ENCODE measurements at places on chromosomes 11 and 22.

GRCh38 chr22:39833610-39834009, 60.0 kb downstream of the ENTHD1 start:
- H3K36me3 ChIP-seq, result no peaks in the 10 kb centered on the region
- DNase-seq, result no peak
- no peaks in the 10 kb centered on the region for H3K4me1 ChIP-seq
- H3K27me3 ChIP-seq, result no peaks in the 10 kb centered on the region
- no peak overlapping the region for H3K27ac ChIP-seq

DNA sequence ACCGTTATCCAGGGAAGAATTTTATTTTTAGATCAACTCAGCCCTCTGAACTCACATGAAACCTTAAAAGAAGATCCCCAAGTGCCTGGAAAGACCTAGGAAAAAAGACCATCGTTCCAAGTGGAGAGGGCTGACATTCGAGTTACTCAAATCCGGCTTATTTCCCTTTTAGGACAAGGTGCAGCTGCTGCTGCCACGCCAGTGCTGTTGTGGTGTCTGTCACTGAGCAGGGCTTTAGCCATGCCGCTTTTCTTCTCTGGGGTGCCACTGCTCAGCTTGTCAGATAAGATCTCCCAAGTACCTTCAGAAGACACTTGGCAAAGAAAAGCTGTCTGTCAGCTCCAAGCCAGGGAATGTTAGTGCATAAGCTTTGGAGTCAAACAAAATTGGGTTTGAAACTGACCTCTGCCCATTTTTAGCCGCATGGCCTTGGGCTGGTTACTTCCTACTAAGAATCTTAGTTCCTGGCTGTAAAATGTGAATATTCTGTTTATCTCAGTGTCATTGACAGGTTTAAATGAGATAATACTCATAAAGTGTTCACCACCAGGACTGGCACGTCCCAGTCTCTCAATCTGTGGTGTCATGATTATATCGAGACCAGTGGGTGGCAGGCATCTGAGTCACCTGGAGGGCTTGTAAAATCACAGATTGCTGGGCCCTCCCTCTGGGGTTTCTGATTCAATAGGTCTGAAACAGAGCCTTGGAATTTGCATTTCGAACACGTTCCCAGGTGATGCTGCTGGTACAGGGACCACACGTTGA, 117.5 kb downstream of the PKNOX2 start:
- no peak overlapping the region for H3K27ac ChIP-seq
- peaks cover 5% of the 10 kb centered on the region for H3K27me3 ChIP-seq
- peaks cover 7% of the 10 kb centered on the region for H3K4me1 ChIP-seq
- DNase-seq, result no peak
- no peaks in the 10 kb centered on the region for H3K36me3 ChIP-seq

DNA sequence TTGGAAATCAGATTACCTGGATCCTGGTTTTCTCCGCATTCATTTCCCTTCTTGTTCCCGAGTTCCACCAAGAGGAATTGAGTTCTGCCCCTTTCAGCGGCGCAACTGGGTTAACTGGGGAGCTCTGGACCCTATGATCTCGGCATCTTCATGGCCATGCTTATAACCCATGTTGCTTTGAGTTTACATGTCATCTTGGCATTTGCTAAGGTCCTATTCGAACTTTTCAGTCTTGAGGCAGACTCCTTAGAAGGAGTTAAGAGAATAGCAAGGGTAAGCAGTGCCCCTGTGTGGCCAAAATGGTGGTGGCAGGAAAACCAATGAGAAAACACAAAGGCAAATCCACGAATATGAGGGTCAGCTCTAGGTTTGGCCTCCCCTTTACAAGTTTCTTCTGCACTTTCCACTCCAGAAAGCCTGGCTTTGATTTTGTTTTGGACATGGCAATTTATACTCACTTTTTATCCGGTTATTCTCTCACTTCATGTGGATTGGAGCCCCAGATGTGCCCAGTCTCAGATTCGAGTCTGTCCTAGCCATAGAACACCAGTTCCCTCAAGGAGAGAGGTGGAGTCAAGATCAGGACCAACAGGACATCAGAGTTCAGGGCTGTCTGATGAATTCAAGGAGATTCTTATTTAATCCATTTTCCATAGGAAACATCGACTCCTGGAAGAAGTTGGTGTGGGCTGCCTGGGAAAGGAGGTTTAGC, 55.3 kb upstream of the FBXO3 start:
- peak overlapping the region; percentile 49 for H3K4me3 ChIP-seq
- no peaks in the 10 kb centered on the region for H3K36me3 ChIP-seq
- DNase-seq, result peak; percentile 78
- H3K4me1 ChIP-seq, result no peaks in the 10 kb centered on the region

DNA sequence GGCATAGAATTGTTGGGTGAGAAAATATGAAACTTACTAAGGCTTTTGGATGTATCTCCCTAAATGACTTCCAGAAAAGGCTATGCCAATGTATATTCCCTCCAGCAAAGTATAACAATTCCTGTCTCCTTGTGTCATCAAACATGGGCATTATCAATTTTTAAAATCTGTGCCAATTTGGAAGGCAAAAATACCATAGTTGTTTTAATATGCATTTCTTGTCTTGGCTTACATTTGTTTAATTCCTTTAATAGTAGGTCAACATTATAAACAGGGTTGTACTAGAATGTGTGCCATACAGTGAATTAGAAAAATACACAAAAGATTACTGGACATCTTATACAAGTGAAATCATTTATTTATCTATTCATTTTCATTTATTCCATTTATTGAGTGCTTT, 41.6 kb downstream of the DCUN1D5 start:
- H3K36me3 ChIP-seq, result peaks cover 24% of the 10 kb centered on the region
- no peaks in the 10 kb centered on the region for H3K4me1 ChIP-seq
- H3K27me3 ChIP-seq, result no peaks in the 10 kb centered on the region
- no peak overlapping the region for H3K4me3 ChIP-seq
- H3K27ac ChIP-seq, result no peak overlapping the region
- no peak for DNase-seq

DNA sequence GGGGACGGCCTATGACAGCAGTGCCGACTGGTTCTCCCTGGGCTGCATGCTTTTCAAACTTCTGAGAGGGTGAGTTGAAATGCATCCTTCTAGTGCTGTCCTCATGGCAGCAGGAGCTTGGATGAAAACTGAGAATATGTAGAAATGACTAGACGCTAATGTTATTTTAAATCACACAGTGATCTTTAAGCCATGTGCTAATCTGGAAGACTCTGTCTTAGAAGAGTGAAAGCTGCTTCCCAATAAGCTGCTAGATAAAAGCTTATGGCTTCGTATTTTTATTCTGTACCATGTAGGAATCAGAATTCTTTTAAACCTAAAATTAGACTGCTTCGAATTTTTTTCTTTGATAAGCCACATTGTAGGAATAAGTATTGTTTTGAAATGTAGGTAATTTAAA, 46.8 kb upstream of the MYO18B start:
- peaks cover 11% of the 10 kb centered on the region for H3K36me3 ChIP-seq
- no peak for DNase-seq
- peak overlapping the region; percentile 98 for H3K27ac ChIP-seq
- H3K4me1 ChIP-seq, result no peaks in the 10 kb centered on the region
- no peaks in the 10 kb centered on the region for H3K27me3 ChIP-seq

- H3K4me3 ChIP-seq, result no peak overlapping the region
- DNase-seq, result no peak
- peaks cover 8% of the 10 kb centered on the region for H3K27me3 ChIP-seq
- H3K4me1 ChIP-seq, result no peaks in the 10 kb centered on the region
Measured at GRCh38 chr22:48396091-48396784, 1431.4 kb downstream of the BRD1 start.

DNA sequence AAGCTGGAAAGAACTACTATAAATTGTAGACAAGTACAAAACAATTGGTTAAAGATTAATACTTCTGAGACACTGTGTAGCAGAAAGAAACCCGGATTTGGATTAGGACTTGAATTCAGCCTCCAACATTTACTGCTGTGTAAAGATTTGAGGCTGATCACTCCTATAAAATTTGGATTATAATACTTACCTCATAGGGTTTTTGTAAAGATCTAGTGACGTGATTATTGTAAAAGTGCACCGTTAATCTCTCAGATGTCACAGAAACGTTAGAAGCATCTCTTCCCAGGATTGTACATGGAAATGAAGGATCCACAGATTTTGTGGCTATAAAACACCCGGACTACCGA, 323 bp upstream of the HIKESHI start:
- H3K27me3 ChIP-seq, result no peaks in the 10 kb centered on the region
- H3K36me3 ChIP-seq, result peaks cover 7% of the 10 kb centered on the region
- no peak overlapping the region for H3K27ac ChIP-seq
- no peak for DNase-seq

GRCh38 chr11:2819316-2819715, 66.3 kb downstream of the CDKN1C start:
- no peaks in the 10 kb centered on the region for H3K4me1 ChIP-seq
- H3K36me3 ChIP-seq, result no peaks in the 10 kb centered on the region
- H3K27ac ChIP-seq, result no peak overlapping the region
- no peak overlapping the region for H3K4me3 ChIP-seq

DNA sequence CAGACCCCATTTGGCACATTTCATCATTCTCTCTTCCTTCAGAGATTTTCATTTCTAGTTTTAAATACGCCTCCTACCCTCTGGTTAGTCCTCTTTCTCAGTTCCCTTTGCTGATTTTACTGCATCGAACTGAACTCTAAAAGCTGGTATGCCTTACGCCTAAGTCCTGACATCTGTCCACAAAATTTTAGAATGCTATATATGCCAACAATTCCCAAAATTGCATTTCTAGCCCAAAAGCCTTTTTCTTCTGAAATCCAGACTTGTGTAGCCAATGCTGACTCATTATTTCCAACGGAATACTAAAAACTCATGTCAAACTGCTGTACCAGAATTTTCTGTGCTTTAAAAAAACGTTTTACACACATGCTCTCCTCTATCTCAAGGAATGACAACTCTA, 1124.4 kb upstream of the TENM4 start:
- H3K27ac ChIP-seq, result no peak overlapping the region
- H3K36me3 ChIP-seq, result no peaks in the 10 kb centered on the region
- H3K27me3 ChIP-seq, result no peaks in the 10 kb centered on the region
- H3K4me3 ChIP-seq, result no peak overlapping the region

GRCh38 chr11:36453678-36454077, 56.4 kb downstream of the TRAF6 start:
- no peak overlapping the region for H3K4me3 ChIP-seq
- no peak overlapping the region for H3K27ac ChIP-seq
- H3K4me1 ChIP-seq, result peaks cover 39% of the 10 kb centered on the region
- H3K27me3 ChIP-seq, result no peaks in the 10 kb centered on the region

DNA sequence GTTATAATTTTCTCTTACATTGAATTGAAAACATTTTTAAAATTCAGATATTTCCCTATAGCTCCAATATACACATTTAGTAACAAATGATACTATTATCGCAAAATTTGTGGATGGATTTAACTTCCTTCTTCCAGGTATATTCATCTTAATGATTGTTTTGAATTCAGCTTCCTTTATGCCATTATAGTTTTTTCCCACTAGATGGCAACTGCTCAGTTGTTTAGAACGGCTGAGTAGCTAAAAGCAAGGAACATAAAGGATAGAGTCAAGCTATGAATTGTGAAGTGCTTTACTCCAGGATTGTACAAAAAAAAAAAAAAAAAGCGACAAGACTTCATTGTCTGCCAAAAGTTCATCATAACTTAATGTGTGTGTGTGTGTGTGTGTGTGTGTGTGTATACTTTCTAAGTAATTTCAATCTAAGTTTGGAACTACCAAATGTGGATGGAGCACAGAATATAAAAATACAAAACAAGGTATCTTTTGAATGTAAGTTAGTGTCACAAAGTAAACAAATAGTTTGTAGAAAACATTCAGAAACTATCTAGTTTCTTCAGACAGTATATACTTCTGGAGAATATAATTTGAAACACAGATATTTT, 846.4 kb downstream of the DLG2 start:
- H3K4me3 ChIP-seq, result no peak overlapping the region
- DNase-seq, result no peak
- H3K4me1 ChIP-seq, result no peaks in the 10 kb centered on the region
- no peaks in the 10 kb centered on the region for H3K27me3 ChIP-seq

GRCh38 chr11:131815590-131815989, 445.2 kb downstream of the NTM start:
- no peak overlapping the region for H3K27ac ChIP-seq
- peaks cover 1% of the 10 kb centered on the region for H3K27me3 ChIP-seq
- DNase-seq, result no peak
- no peak overlapping the region for H3K4me3 ChIP-seq

GRCh38 chr22:19775496-19776325, 15.1 kb downstream of the TBX1 start:
- no peaks in the 10 kb centered on the region for H3K4me1 ChIP-seq
- peaks cover 3% of the 10 kb centered on the region for H3K27me3 ChIP-seq
- no peaks in the 10 kb centered on the region for H3K36me3 ChIP-seq
- H3K4me3 ChIP-seq, result no peak overlapping the region

DNA sequence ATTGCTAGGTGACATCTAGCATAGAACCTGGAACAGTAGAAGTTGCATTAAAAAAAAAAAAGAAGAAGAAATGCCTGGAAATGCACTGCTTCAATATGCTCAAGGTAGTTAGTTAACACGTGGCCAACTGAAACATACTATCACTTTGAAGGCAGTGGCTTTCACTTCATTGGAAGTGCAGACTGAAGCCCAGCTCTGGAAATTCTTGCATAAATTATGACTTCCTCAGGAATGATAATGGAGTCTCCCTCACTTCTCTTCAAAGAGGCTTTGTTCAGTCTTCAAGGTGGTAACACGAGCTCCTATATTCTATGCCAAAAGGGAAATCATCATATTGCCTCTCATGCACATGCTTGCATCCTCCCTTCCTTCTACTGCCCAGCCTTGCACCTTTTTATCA, 715.9 kb upstream of the API5 start:
- H3K27ac ChIP-seq, result no peak overlapping the region
- DNase-seq, result no peak
- H3K27me3 ChIP-seq, result no peaks in the 10 kb centered on the region
- peaks cover 3% of the 10 kb centered on the region for H3K4me1 ChIP-seq
- H3K4me3 ChIP-seq, result no peak overlapping the region

DNA sequence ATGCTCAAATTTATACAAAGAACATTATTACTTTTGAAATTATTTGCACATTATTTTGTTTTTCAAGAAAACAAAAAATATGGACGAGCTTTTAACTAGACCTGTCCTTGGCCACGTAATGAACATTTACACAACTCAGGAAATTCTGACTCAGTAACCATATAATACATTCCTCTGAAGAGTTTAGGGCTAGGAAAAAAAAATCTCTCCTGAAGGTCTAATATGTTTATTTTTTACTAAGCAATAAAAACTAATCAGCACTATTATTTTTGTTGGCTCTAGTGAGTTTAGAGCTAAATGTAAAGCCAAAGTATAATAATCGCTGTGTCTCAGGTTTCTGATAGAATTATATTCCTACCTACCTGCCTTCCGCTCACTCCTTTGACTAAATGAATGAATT, 187.5 kb downstream of the SWAP70 start:
- no peak for DNase-seq
- no peak overlapping the region for H3K27ac ChIP-seq
- H3K27me3 ChIP-seq, result no peaks in the 10 kb centered on the region
- no peak overlapping the region for H3K4me3 ChIP-seq
- peaks cover 56% of the 10 kb centered on the region for H3K36me3 ChIP-seq

GRCh38 chr11:10561043-10561818, 7.2 kb downstream of the LYVE1 start:
- no peaks in the 10 kb centered on the region for H3K27me3 ChIP-seq
- no peak for DNase-seq
- H3K4me3 ChIP-seq, result no peak overlapping the region
- no peaks in the 10 kb centered on the region for H3K36me3 ChIP-seq
- H3K4me1 ChIP-seq, result no peaks in the 10 kb centered on the region
